ENCODE measurements at places on chromosomes 1 and 21.

DNA sequence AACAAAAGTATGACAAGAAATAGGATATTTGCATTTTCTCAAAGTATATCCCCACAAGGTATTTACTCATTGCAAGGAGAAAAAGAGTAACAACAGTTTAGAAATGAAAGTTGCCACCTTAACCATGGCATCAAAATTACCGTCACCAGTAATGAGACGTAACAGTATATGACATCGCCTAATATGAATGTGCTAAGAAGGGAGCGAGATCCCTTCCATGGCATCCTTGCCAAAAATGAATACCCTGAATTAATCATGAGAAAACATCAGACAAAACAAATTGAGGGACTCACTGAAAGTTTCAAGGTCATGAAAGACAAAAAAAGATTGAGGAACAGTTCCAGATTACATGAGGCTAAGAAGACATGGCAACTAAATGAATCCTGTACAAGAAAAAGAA, 78.9 kb upstream of the MROH9 start:
- DNase-seq = no peak

DNA sequence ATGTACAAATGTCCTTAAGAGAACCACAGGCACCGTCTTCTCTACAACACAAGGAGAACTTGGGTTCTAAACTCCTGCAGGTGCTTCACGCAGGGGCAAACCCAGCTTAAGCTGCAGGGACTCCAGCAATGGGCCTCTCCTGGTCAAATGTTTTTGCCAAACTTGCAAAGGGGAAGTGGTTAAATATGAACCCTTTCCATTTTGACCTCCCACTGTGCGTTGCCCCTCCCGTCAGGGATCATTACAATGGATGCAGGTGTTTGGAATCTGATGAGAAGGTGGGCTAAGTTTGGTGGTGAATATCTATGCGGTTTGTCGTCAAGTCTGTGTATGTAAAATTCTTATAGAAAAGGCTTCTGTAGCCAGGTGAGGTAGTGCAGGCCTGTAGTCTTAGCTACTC, 29.1 kb upstream of the SLC25A33 start:
- DNase-seq = no peak

- DNase-seq = no peak
These were observed 8.9 kb downstream of the CCDC185 start for GRCh38 chr1:223401873-223402789.

DNA sequence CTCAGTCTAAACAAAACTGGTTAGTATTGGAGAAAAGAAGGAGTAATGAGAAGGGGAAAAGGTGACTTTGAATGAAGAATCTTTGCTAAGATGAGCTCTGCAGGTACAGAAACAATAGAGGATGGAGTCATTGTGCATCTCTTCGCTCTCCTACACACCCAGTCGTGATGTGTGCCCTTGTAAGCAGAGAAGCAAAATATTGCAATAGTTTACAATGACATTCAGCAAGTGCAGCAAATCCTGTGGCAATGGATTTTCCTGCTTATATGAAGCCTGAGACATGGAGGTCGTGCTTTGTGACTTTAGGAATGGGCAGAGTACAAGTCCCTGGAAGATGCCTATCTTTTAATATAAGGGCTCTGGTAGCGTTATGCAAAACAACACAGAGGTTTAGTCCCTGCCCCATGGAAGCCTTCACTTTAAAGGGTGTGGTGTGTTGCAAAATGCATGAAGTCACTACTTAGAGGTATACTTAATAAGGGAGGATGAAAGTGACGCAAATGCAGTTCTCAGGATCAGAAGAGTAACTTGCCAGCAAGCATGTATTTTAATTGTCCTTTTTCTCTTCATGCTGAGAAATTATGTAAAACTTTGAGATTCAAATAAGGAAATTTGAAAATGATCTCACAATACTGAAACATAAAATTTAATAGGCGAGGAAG, 88.0 kb upstream of the IVNS1ABP start:
- DNase-seq = no peak

GRCh38 chr1:11790880-11791715, 14.7 kb downstream of the MTHFR start:
- no peak for DNase-seq

- DNase-seq = no peak
These were observed 24.3 kb upstream of the ENO1 start for GRCh38 chr1:8902765-8903164.

DNA sequence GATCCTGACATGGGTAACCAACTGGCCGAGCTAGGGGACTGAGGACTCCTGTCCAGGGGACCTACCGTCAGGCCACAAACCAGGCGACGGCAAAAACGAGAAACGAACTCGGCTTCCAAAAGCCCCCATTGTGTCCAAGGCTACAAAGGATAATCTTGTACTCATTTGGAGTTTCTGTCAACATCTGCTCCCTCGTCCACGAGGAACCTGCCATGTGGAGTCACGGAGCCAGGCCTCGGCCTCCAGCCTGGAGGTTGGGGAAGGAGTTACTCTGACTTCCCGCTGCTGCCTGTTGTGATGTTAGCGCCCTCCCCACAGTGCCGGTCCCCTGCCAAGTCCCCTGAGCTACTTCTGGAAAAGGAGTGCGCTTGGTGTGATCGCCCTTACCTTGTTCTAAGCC, 7.3 kb downstream of the KRTAP10-1 start:
- DNase-seq = no peak

DNA sequence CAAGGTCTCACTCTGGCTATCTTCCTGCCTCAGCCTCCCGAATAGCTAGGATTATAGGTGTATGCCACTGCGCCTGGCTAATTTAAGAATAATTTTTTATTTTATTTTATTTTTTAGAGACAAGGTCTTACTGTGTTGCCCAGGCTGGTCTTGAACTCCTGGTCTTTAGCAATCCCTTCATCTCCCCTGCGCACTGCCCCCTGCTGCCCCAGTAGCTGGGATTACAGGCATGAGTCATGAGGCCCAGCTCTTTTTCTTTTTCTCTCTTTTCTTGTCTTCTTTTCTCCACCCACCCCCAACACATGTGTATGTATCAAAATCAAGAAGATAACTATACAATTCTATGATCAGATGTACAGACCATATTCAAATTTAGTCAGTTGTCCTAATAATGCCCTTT, 87.2 kb downstream of the PEX14 start:
- no peak for DNase-seq

GRCh38 chr1:77382366-77382765, 100.5 kb downstream of the AK5 start:
- no peak for DNase-seq

DNA sequence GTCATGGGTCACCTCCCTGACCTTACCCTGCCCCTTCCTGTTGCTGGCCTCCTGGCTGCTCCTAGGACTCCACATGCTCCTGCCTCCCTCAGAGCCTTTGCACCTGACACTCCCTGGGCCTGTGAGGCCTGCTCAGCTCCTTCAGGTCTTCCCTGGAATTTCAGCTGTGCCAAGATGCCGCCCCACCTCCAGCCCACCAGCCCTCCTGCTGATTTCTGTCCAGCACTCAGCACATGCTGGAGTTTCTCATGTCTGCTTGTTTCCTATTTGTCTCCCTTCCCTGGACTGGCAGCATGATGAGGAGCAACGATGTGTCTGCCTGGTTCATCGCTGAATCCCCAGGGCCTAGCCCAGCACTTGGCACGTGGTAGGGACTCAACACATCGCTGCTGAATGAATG, 3.0 kb downstream of the MFAP2 start:
- no peak for DNase-seq

DNA sequence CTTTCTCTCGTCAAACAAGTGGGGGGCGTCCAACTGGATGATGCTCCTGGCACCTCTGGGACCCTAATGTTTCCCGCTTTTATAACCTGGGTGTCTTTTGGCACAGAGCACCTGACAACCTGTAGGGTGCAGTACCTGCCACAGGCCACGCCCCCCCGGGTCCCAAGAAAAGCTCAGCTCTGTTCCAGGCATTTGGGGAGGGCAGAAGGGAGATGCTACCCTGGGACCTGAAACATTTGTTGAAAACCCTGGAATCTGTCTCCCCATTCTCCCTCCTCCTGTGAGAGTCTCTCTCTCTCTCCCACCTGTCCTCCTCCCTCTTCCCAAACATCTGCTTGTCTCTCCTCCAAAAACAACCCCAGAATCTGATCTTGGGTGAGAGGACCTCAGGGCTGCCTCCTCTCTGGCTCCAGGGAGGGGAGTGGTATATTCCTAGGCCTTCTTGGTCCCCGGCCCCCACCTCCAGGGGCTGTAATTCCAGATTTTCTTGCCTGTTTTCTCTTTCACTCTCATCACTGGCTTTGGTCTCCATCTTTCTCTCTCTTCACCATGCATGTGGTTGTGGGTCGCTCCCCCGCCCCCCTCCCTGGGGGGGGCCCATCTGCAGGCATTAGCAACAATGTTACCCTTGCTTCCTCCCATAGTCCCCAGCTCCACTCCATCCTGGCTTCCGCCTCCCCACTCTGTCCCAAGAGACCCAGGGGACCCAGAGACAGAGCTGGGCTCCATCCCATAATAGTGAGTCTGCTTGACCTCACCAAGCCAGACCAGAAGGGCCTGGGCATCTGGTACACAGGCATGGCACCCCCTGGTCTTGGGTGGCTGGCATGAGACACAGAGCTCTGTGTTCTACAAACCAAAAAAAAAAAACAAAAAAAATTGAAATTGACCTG, 4.1 kb downstream of the AHDC1 start:
- DNase-seq = no peak

DNA sequence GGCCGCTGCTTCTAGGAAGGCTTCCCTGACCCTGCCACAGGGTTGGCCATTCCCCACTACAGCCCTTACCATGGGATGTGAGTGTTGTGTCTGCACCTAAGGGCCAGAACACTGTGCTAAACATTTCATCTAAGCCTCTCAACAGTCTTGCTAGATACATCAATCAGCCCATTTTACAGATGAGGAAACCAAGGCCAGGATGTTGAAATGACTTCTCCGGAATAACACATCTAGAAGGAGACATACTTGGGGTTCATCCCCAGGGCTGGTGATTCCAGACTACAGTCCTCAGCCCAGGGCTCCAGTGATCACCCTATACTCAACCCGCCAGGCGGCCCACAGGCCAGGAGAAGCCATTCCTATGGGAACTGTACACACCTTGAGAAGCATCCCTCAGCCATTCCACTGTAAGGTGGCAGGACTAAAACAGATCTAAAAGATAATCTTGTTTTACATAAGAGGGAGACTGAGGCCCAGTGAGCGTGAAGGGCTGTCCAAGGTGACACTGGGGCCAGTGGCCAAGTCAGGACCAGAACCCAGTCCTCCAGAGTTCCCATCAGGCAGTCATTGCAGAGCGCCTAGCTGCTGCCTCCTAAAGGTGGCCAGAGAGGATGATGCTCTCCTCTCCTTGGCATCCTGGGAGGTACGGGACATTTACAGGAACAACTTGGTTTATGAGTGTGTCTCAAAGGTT, 119.5 kb downstream of the GLIS1 start:
- DNase-seq = no peak

- DNase-seq = no peak
These were observed 84.4 kb upstream of the RAB4A start for GRCh38 chr1:229186373-229187056.

DNA sequence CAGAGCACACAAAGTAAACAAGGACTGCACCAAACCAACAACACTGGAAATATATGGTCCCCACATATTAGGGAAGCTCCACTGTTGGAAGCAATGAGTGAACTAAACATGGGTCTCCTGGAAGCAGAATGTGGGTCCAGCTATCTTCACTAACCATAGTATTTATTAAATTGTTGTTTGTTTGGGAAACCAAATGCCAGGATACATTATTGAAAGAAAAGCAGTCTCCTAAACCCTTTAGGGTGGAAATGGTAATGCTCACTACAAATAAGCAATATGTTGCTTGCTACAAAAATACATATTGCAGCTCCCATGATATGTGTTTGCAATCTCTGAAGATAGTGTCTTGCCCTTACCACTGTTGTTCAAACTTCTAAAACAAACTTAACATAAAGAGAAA, 2.2 kb downstream of the NEGR1 start:
- no peak for DNase-seq

DNA sequence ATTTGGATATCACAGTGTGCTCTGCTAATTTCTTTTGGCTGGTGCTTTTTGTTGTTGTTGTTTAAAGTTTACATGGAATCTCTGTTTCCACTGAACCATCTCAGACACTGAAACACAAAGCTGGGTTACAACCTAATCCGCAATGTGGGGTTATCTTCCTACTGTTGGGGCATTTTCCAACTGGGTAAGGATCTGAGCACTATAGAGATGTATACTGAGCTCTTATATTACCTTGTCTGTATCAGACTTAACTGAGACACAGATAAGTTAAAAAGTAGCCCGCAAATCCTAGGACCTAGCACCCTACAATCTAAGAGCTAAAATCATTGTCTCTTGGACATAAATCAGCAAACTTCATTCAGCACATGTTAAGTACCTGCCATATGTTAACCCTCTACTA, 169.2 kb downstream of the LTN1 start:
- DNase-seq = no peak
